ENCODE measurements at places on chromosomes 3 and 15.

- no peak for DNase-seq
These were observed 243.1 kb upstream of the SETMAR start for GRCh38 chr3:4060064-4060463.

- DNase-seq: no peak
These were observed 40.9 kb downstream of the NR1D2 start for GRCh38 chr3:23985747-23986544.

DNA sequence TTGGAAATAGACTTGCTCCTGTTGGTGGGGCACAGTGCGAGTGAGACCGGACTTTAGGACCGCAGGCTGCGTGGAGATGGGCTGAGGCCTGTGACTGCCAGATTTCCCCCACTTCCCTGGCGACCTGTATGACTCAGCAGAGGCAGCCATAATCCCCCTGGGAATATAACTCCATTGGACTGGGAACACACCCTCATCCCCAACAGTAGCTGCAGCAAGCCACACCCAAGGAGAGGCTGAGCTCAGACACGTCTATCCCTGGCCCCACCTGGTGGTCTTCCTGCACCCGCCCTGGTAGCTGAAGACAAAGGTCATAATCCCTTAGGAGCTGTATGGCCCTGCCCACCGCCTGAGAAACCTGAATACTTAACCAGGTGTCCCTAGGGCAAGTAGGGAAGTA, 42.6 kb downstream of the DZIP1L start:
- DNase-seq: no peak

- no peak for DNase-seq
These were observed 687.9 kb upstream of the GRM7 start for GRCh38 chr3:6172871-6173642.

- DNase-seq: no peak
These were observed 22.9 kb downstream of the SECISBP2L start for GRCh38 chr15:49023354-49023753.

DNA sequence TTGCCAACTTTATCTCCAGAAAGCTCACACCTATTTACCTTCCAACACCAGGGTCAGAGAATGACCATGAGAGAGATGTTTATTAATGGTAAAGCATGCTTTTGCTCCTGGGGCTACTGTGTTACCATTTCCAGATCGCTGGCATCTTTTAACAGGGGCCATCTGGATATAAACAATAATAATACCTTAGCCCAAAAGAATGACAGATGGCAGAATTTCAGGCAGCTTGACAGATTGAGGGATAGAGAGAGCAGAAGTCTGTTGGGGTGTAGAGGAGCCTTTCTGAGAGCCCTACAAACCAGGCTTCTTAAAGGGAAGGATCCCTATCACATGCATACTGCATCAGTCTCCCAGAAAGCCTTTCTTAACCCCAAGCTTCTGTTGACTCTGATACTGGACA, 17.7 kb downstream of the RBP1 start:
- no peak for DNase-seq

GRCh38 chr3:7682822-7683229, 818.8 kb upstream of the LMCD1 start:
- no peak for DNase-seq

GRCh38 chr3:41521010-41521655, 321.8 kb downstream of the CTNNB1 start:
- no peak for DNase-seq

DNA sequence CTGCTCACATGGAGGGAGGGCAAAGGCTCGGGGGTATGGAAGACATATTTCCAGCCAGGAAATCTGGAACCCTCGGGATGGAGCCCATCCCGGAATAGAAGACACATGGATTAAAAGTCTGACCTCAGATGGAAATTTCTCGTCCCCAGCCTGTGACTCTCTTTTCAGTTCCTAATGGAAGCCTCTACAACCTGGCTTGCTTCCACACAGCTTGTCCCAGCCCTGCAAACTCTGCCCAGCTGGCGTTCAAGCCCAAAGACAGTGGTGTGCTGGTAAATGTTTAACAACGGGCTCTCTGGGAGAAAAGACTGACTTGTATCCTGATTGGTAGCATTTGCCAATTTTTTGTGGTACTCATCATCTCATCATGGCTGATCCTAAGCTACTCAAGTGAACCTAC, 35.6 kb upstream of the TLE3 start:
- DNase-seq: no peak

- no peak for DNase-seq
These were observed 39.3 kb downstream of the CDCP1 start for GRCh38 chr3:45106874-45107273.

- no peak for DNase-seq
These were observed 4.6 kb downstream of the FBXL22 start for GRCh38 chr15:63601704-63602185.

DNA sequence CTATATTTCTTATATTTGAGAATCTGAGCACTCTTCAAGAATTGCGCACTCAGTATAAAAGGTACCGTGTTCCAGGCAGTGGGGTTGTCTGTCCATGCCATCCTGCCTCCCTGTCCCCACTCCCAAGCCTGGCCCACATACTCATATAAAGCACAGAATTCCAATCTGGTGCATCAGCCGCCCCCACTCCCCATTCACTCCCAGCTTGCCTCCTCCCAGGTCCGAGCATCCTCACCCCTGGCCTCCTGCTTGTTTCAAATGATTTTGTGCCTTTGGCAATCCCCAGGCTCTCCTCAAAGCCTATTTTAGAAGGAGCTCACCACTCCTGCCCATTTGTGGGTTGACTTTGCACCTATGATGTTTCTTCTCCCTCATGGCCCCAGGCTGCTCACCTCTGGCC, 22.2 kb upstream of the IGF1R start:
- DNase-seq: no peak

GRCh38 chr3:59935025-59935424, 885.2 kb upstream of the CFAP20DC start:
- DNase-seq: no peak

- DNase-seq: no peak
These were observed 260.7 kb upstream of the UMPS start for GRCh38 chr3:124469555-124469954.

DNA sequence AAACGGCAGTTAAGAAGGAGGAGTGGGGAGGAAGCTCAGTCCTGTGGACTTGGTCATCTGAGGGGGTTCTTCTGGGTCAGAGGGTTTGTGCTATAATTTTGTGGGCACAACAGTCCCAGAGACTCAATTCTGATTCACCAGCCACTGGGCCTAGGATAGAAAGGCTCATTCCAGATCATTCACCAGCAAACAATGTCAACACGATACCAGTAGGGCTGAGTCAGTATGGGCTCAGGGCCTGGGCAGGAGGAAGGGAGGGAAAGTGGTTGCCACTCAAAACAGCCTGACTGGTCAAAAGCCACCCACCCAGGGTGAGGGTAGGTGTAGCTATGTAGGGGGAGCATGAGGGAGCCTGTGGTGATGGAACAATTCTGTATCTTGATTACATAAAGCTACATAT, 86.9 kb upstream of the MEX3B start:
- DNase-seq: no peak

GRCh38 chr15:31316135-31316795, 10.4 kb upstream of the KLF13 start:
- no peak for DNase-seq

DNA sequence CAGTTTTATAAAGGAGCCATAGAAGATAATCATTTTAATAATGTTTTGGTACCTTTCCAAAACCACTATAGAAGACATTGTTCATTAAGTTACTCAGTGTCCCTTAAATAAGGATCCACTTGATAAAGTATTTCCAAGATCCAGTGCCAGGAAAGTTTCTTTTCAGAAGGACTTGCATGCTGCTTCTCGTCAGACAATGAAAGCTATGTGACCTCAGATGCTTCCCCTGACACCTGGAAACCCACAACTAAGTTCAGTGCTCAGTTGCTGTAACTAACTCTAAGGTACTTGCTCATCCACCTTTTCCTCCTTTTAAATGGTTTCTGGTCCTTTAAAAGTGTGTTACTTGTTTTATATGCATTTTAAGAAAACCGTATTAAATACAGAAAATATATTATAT, 7.3 kb downstream of the SSR3 start:
- DNase-seq: no peak

GRCh38 chr15:27491666-27492621, 521.0 kb downstream of the GABRG3 start:
- DNase-seq: no peak

DNA sequence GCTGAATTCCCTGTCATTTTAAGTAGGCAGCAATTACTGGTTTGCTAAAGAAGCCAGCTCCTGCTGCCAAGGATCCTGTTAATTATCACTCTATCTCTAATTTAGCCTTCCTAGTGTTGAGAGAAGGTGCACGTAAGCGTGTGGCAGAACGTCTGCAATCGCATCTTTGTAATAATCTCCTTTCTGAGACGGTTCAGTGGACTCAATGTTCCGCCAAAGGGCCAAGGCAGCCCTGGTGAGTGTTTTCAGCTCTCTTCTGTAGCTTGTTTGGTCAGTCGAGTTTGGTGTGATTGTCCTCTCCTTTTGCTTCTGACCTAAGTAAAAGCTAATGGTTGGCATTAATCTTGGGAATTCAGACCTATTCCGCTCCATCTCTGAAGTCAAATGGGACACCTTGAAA, 24.2 kb downstream of the MITF start:
- DNase-seq: no peak

DNA sequence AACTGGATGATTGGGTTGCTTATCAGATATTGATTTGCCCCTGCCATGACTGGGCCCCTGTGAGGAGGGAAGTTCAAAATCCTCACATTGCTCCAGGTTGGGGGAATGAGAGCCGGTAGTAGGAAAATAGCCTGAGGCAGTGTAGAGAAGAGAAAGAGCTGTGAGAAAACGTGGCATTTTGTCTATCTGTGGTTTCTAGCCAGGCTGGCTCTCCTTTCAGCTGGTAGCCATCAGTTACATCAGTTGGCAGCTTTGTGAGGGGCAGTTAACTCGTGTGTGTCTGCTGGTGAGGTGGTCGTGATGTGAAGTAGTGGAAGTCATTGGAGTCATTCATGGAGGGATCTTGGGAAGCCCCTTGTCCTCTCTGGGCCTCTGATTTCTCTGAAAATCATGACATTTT, 5.2 kb downstream of the ESYT3 start:
- no peak for DNase-seq

GRCh38 chr15:59313641-59314332, 58.9 kb downstream of the MYO1E start:
- DNase-seq: no peak

DNA sequence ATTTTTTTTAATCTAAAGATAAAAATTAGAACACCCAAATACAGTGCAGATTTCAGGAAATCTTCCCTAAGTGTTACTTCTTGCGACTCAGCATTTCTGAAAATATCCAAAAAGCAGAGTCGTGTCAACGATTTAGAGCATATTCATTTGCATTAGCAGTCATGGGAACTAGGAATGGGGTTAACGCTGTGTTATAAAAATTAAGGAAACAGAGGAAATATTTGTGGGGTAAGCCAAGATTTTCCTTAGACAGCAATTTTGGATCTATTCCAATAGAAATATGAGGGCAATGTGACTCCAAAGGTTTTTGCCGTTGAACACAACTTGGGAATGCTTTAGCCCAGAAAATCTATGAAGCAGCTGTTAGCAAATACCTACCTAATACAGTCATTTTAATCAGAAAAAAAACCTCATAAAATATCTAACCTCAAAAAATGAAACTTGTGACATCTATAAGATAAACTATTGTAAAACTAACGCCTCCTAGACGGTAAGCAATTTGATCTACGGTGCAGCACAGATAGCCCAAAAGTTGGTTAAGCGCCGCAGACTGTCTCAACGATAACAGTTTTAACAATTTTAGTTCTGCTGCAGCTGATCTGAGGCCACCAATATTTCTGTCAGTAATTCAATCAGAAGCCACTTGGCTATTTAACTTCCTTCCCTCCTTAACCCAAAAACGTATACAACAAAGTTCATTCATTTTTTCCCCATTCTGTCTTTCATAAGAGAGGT, 5.8 kb upstream of the ATP11B start:
- no peak for DNase-seq

DNA sequence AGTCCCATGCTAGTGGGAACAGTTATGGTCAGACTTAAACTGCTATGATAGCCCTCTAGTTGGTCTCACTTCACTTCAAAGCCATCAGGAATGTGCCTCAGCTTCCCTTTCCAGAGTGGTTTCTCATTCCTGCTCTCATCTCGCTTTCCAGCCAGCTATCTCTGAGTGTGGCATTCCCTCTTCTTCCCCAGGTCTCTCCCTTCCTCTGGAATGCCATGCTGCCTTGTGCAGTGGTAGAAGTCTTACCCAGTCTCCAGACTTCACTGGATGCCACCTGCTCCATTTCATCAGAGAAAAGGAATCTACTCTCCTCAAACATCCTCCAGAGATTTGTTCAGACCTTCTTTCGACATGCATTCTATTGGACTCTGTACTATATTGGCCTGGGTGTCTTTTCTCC, 83.0 kb downstream of the AGBL1 start:
- no peak for DNase-seq

- no peak for DNase-seq
These were observed at the start of gene CORO2B for GRCh38 chr15:68578980-68579935. Gene CORO2B (plus strand): TSS chr15:68578993. CDS start chr15:68579263, 270 bp downstream.

DNA sequence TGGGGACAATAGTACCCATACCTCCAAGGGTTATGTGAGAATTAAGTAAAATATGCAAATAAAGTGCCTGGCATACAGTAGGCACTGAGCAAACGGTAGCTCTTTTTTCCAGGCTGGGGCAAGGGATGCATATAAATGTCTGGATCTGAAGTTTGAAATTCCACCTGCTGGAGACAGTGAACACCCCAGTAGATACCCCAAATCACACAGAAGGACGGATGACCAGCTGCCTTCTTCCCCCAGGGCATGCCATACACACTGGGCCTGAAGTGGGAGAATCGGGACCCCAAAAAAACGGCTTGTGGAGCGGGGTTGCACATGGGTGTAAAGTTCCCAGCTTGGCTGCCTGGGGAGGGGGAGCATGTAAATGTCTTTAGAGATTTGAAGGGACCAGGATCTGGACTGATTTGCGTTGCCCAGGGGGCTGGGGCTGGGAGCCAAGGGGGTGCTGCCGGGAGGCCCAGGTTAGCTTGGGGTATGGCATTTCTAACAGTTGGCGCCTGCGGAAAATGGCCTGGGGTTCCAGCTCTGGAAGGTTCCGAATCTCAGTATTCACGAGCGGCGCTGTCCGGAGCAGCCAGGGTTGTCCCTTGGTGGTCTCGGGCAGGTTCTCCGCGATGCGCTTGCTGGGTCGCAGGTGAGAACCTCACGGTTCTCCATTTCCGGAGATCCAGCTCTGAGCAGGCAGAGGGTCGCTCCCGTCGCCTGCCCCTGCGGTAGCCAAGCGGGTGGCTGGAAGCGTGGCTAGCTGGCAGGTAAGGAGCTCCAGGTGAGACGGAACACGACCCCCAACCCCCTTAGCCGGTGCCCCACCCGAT, 42.6 kb upstream of the POLG start:
- DNase-seq: no peak

GRCh38 chr3:85360742-85361387, 402.1 kb downstream of the CADM2 start:
- no peak for DNase-seq

DNA sequence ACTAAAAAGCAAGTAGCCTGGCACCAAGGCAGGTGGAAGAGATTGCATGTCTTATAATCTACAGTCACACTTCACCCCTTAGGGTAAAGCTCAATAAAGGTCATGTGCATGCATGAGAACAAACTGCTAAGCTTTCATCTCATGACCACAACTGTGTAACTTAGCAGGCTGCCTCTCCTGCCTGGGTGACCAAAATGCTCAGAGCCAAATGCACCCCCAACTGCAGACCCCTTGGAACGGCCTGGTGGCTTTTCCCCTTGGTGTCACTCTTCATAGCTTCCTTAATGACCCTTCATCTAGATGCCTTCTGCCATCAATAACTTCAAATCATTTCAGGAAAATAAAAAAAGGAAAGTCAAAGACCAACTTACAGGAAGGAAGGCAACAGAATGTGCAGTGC, 88.1 kb downstream of the ADAMTS17 start:
- no peak for DNase-seq

GRCh38 chr15:35925275-35926006, 379.5 kb upstream of the DPH6 start:
- no peak for DNase-seq

All from stimulated activated CD8-positive, alpha-beta memory T cell treated with anti-CD3 and anti-CD28 coated beads, Interleukin-7, amount 100 ng/mL, for 48 hours (primary cell).